GM12878 (cell line): ENCODE measurements at places on chromosomes 2 and 18.

- H3K4me1 ChIP-seq: no peaks in the 10 kb centered on the region
- H3K36me3 ChIP-seq: no peaks in the 10 kb centered on the region
- no peak for DNase-seq
- no peak overlapping the region for H3K4me3 ChIP-seq
- no peak overlapping the region for H3K27ac ChIP-seq
- H3K27me3 ChIP-seq: no peaks in the 10 kb centered on the region
Measured at GRCh38 chr2:188315750-188316149, 24.1 kb downstream of the GULP1 start.

- DNase-seq: no peak
- H3K36me3 ChIP-seq: no peaks in the 10 kb centered on the region
- H3K27me3 ChIP-seq: no peaks in the 10 kb centered on the region
- H3K4me3 ChIP-seq: no peak overlapping the region
- no peak overlapping the region for H3K27ac ChIP-seq
Measured at GRCh38 chr18:61628085-61628484, 264.7 kb downstream of the RNF152 start.

DNA sequence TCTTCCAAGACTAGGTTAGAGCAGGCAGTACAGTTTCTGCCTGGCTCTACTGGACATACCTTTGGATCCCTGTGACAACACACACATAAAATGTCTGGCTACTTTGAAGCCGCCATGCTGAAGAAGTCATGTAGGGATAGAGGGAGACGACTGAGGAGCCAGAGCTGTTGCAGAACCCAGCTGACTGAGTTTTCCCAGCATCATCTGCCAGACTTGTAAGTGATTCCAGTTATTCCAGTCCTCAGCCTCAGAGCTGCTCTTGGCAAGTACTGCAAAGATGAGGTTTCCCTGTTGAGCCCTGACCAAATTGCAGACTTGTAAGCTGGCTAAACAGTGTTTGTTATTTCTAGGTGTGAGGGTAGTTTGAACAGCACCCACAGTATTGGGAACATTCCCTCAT lies 31.5 kb upstream of the TSPYL6 start:
- DNase-seq: no peak
- no peaks in the 10 kb centered on the region for H3K36me3 ChIP-seq
- H3K4me3 ChIP-seq: no peak overlapping the region

DNA sequence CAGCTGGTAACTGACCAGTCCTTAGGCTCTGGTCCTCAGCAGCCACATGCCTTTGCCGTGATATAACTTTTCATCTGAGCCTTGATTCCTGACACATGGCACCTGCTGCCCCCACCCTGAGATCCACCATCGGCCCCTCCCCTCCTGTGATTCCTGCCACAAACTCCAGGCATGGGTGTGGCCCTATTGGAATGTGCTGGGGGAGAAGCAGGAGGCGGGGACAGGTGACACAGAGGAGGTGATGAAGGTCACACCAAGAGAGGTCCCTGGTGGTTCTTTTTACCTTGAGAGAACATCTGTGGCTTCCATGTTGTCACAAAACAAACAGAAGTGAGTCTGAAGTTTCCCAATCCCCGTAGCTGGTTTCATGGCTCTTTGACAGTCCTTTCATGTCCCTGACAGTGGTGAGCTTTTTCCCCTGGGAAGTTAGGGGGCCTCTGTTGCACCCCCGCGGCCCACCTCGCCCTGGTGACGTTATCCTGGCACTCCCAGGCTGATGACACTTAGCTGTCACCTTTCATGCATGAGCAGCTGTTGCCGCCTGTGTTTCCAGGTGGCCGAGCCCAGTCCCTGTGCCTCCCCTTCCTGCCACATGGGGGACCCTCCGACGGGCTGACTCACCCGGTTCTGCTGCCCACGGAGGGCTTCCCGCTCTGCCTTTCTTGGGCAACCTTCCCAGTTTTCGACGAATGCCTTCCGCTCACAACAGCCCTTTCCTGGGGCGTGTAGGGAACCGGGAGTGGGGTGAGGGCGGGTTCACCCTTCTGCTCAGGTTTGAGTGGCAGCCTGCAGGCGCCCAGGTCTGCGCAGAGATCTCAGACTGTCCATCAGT lies 66.3 kb upstream of the GLI2 start:
- no peaks in the 10 kb centered on the region for H3K27me3 ChIP-seq
- DNase-seq: no peak
- H3K4me1 ChIP-seq: no peaks in the 10 kb centered on the region
- H3K36me3 ChIP-seq: no peaks in the 10 kb centered on the region

DNA sequence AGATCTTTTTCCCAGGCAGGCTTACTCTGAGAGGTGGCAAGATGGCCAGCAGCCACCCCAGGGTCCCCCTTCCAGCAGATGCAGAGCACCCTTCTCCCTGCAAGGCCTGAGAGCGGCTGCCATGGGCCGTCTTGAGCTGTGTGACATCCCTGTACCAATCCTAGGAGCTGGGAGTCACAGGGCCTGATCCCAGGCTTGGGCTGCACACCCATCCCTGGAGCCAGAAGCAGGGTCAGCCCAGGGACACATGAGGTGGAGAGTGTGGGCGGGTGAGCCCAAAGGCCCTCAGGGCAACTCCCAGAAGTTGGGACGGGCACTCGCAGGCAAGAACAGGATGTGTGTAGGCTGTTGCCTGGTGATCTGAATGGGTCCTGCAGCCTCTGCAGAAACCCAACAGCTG lies 40.5 kb downstream of the CROCC2 start:
- no peaks in the 10 kb centered on the region for H3K4me1 ChIP-seq
- no peak overlapping the region for H3K27ac ChIP-seq
- DNase-seq: no peak
- no peak overlapping the region for H3K4me3 ChIP-seq
- no peaks in the 10 kb centered on the region; the same call in 1 of the 2 replicates for H3K27me3 ChIP-seq

GRCh38 chr2:18750672-18751554 lies 161.5 kb upstream of the NT5C1B start:
- no peaks in the 10 kb centered on the region for H3K36me3 ChIP-seq

DNA sequence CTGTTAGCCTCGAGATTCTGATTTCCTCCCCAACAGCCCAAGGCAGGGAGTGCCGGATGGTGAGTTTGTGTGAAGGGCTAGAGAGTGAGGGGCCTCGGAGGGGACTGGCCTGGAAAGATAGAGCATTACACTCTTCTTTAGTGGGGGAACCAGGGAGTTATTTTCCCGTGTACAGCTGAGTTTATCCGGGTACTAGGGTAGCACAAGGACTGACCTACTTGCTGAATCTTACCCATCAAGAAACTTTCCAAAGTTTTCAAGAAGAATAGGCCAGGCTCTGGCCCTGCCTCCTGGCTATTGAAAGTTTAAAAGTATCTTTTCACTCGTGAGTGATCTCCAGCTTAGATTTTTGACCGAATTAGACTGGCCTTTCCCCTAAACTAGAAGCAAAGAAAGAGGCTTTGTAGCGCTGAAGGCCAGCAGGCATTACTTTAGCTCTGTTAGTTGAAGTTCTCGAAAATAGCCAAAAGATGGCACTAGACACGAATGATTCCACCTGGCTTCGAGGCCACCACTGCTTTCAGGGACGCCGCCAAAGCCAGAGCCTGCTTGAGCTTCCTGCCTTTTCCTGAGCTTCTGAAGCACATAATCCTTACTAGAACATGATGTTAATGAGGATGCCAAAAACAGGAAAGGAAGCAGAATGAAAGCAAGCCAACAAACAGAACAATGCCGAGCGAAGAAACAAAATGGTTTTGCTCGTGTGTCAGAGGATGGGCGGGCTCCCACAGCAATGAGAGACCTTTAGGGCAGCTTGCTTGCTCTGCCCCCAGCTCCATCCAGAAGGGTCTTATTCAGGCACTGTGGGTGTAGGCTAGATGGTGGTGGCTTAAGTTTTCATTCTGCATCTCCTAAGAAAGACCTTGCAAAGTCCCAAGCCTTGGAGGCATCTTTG lies 55.8 kb downstream of the TSN start:
- no peaks in the 10 kb centered on the region for H3K4me1 ChIP-seq
- H3K4me3 ChIP-seq: no peak overlapping the region
- H3K36me3 ChIP-seq: no peaks in the 10 kb centered on the region
- no peaks in the 10 kb centered on the region for H3K27me3 ChIP-seq
- no peak overlapping the region for H3K27ac ChIP-seq

DNA sequence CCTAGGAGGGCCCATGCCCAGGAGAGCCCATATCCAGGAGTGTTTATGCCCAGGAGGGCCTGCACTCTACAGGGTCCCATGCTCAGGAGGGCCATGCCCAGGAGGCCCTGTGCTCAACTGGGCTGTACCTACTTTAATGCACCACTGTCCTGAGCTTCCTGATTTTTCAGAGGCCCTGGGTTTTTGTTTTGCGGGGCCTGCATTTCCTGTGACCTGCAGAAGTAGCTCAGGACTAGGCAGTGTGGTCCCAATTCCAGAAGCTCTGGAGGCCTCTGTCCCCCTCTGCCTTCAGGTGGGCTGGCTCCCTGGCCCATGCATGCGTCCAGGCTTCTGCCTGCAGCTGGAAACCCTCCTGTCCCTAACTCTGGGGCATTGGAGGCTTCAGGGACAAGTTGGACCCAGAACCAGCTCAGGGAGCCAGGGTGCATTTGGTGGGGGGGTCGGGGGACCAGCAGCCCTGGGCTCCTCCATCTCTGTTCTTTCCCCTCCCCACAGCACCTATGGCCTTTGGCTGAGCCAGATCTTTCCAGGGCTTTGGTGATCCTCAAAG lies 10.8 kb downstream of the GPR35 start:
- no peak for DNase-seq
- H3K27ac ChIP-seq: no peak overlapping the region
- H3K27me3 ChIP-seq: no peaks in the 10 kb centered on the region

DNA sequence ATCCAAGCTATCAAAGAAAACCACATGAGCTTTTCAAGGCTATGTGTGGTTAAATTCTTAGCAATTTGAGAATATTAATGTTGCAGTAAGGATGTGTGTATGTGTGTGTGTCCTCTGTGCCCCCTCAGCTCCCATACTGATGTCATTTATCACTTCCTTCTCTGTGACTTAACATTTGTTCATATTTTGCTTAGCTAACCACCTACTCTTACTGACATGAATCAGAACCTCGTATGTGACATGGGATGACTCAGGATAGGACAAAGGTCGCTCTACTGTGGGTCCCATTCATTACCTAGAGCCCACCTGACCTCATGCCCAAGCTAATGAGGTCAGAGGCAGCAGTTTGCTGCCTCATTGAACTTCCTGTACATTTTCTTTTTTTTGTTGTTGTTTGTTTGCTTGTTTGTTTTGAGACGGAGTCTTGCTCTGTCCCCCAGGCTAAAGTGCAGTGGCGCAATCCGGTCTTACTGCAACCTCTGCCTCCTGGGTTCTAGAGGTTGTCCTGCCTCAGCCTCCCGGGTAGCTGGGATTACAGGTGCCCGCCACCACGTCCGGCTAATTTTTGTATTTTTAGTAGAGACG lies 36.3 kb downstream of the MOGAT1 start:
- H3K4me3 ChIP-seq: no peak overlapping the region
- H3K36me3 ChIP-seq: no peaks in the 10 kb centered on the region
- DNase-seq: no peak
- peaks cover 8% of the 10 kb centered on the region for H3K4me1 ChIP-seq
- H3K27me3 ChIP-seq: no peaks in the 10 kb centered on the region

GRCh38 chr2:54772531-54772930 lies 49.1 kb downstream of the EML6 start:
- no peaks in the 10 kb centered on the region for H3K27me3 ChIP-seq
- H3K4me1 ChIP-seq: no peaks in the 10 kb centered on the region
- H3K4me3 ChIP-seq: no peak overlapping the region

DNA sequence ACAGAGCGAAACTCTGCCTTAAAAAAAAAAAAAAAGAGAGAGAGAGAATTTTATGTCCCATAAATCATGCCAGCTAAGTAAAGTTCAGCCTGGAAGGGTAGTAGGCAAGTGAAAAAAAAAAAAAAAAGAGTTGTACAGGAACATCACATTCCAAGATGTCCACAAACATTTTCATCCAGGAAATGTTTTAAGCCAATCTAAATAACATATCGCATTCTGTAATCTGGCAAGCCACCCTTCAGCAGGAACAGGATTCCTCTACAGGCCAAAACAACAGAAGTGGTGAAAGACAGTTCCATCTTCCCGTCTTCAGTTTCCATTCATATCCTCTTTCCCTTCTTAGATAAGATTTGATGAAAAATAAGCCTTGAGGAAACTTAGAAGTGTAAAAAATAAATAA lies 1108.1 kb upstream of the DDX18 start:
- no peak overlapping the region for H3K27ac ChIP-seq
- H3K4me1 ChIP-seq: no peaks in the 10 kb centered on the region
- H3K4me3 ChIP-seq: no peak overlapping the region
- H3K27me3 ChIP-seq: no peaks in the 10 kb centered on the region

DNA sequence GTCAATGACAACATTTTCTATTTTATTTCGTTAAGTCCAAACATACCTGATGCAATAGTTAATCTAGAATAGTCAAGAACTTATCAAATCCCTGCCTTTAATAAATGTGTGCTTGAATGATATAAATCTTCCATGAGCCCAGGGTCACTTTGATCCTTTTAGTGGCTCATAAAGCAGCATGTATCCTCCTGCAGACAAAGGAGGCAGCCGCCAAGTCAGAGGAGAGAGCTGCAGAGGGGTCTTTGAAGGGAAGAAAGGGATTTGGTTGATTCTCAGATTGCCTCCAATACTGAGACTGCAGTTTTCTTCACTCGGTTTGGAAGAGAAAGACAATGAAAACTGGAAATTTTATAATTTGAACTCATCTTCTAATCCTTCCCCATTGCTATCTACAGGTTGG lies 378.4 kb upstream of the PIK3C3 start:
- no peaks in the 10 kb centered on the region for H3K36me3 ChIP-seq
- H3K4me3 ChIP-seq: no peak overlapping the region
- H3K4me1 ChIP-seq: no peaks in the 10 kb centered on the region
- no peaks in the 10 kb centered on the region for H3K27me3 ChIP-seq

DNA sequence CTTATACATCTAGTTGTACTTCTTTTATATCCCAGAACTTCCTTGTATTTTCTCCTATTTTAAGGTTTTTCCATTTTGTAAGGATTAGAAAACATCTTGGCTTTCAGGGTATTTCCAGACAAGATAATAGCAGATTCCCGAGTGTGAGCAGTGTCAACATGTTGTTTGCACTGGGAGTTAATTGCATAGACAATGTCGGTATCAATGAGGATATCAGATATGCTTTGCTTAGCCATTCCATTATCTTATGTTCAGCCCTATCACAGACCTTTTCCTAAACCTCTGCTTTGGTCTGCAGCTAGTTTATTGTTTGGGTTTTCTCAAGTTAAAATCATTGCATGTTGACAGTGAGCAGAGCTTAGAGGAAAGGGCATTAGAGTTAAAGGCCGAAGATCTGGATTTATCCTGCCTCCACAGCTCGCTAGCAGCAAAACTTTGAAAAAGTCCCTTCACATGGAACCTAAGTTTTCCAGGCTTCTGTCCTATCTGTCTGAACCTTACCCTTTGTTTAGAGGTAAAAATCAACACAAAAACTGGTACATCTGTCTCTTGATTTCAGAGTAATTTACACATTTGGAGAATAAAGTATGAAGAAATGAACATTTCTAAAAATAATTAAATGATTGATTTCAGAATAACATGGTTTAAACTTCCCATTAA lies 355.4 kb downstream of the KIAA1328 start:
- H3K4me3 ChIP-seq: no peak overlapping the region
- no peaks in the 10 kb centered on the region for H3K4me1 ChIP-seq
- no peak for DNase-seq
- no peak overlapping the region for H3K27ac ChIP-seq
- no peaks in the 10 kb centered on the region for H3K27me3 ChIP-seq
- no peaks in the 10 kb centered on the region for H3K36me3 ChIP-seq
